ENCODE measurements at places on chromosomes 4 and X.
A peak's percentile ranks its signal among the peaks of the same experiment; 100 is the strongest.

GRCh38 chrX:139126493-139126892, 404.0 kb upstream of the F9 start:
- no peak for DNase-seq

DNA sequence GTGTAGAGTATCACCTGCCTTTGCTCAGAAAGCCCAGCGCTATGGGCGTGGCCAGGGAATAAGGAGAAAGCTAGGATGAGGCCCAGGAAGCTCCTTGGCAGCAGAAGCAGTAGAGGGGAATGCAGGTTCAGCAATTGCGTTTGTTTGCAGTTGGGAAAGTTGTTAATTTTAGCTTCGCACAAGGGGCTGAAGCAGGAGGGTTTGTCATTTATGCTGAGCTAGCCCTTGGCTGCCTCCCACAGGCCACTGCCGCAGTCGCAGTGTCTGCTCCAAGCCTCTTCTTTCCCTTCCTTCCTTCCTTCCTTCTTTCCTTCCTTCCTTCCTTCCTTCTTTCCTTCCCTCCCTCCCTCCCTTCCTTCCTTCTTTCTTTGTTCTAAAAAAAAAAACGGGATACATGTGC, 21.5 kb downstream of the FRMPD3 start:
- DNase-seq: no peak

DNA sequence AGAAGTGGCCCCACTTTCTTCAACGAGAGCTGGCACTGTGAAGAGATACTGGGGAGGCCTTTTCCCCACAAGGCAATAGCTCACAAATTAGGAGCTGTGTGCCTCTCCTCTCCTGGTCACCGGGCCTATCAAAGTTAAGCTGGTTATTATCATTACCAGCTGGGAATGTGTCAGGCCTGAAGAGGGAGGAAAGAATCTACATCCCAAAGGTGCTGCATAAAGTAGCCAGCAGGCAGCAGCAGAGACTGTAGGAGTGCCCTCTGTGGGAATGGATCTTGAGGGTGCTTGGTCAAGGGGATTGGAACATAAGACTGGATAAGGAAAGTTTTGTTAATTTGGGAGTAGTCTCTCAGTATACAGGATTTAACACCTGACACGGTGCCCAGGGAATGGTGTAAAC, 9.1 kb upstream of the TMPRSS11D start:
- no peak for DNase-seq

DNA sequence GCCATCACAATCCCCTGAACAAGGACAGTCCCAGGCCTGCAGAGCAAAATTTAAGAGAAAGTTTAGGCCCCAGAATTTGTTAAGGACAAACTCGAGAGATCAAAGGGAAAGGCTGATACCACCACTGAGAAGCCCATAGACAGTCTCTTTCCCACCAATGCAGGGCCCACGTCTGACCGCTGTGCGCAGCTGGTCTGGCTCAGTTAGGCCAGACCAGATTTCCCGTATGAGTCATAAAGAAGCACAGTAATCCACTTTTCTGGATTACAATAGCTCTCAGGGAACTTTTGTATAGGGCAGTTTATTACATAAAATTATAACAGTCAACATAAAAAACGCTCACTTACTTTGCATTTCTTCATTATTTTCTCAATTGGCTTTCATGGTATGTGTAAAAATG, 259.5 kb downstream of the RCHY1 start:
- no peak for DNase-seq

DNA sequence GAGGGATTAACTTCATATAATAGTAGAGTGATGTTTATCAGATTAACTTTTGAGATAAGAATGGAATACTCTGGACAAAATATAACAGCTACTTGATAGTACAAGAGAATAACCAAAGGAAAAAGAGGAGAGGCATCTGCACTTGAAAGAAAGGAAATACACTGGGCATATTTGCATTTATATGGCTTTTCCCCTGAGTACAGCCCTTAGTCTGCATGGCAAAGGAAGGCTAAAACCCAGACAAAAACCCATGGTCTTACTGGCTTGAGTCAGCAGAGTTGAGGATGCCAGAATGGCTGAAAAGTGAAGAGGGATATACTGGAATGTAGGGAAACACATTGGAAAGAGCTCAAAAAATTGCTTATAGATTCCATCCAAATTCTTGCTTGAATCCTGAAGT, 101.6 kb downstream of the COL4A5 start:
- DNase-seq: no peak

DNA sequence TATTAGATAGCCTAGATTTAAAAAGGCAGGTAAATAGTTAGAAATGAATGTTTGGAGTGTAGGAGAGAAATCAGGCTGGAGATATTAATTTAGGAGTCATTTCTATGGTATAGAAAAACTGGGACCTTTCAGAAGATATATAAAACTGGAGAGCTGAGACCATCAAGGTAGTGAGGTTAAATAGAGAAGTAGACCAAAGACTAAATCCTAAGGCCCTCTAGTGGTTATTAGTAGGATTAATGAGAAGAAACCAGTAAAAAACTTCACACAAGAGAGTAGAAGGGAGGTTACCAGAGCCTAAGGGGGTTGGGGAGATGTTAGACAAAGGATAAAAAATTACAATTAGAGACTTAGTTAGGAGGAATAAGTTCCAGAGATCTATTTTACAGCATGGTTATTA, 351.0 kb upstream of the SPANXN1 start:
- DNase-seq: no peak

DNA sequence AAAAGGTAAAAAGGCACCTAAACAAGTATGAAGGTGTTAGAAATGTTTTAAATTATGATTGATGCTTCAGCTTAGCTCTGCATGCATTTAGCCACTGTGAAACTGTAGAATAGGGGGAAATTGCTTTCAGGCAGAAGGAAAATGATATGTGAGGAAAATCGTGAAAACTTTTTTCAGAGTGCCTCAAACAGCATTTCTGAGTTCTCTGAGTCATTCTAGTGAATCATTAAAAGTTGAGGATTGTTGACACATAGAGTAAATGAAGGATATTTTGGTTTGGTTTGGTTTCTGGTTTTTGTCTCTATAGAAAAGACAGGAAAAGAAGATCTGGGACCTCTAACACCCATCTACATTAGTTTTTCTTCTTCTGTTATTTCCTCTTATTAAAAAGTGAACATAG, 332.5 kb upstream of the TRAM1L1 start:
- no peak for DNase-seq

DNA sequence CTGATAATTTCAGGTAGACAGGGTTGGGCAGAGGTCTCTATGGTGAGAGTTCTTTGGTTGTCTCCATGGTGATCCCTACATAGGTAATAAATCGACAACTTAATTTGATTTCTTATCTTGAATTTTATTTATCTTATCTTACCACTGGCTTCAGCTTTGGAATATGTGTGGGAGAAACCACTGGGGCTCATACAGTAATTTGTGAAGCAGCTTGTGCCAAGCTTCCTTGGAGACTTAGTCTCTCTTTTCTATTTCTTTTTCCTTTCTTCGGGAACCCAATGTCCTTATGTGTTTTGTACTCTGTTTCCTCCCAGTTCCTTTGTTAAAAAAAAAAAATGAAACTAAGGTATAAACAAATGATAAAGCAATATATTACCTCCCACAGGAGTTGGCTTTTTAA, 242.4 kb upstream of the CNKSR2 start:
- no peak for DNase-seq

DNA sequence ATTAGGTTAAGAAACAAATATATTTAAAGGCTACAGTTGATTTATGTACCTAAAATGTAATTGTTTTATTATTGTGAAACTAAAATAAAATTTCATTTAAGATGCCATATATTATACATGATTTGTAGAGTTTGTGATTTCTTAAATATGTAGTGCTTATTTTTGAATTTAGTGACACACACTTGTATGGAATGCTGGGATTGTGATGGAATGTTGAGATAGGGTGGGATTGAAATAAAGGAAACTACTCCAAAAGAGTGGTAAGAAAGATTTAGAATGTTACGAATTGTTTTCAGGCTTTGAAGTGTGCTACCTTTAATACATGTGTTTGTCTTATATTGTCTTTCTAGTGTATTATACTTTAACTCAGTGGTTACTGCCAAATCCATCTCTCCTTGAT, 330.3 kb upstream of the PITX2 start:
- DNase-seq: no peak

DNA sequence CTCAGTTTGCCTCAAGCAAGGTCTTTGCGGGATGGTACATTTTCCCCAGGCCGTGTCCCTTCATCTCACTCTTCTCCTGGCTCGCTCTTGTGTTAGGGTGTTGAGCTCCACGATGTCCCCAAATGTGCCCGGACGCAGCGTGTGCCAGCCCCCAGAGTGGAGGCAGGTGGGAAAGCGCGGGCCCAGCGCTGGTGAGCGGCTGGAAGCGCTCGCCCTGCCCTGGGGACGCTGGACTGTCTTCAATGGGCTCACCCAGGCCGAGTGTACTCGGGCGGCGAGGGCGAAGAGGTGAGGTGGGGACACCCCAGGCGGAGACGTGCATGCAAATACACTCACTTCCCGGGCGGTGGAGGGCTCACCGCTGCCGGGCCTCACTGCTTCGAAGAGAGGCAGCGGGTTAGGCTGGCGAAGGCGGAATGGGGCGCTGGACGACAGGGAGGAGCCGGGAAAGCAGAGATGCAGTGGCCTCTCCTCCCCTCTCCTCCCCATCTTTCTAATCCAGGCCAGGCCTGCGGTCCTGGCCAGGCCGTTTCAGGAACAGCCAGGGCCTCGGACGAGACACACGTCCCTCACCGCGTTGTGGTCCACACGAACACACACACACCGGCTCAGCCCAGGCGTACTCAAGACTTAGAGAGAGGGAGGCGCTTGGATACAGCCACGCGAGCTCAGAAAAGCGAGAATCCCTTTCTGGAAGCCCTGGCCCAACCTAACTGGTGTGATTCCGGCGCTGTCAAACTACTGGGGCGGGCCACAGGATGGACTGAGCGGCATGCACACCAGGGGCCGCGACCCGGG, 2.2 kb downstream of the NKX6-1 start:
- DNase-seq: no peak

- no peak for DNase-seq
Observed at GRCh38 chr4:55132775-55133174, 7.4 kb upstream of the KDR start.

- DNase-seq: no peak
Observed at GRCh38 chr4:81845761-81846160, 374.1 kb upstream of the RASGEF1B start.

GRCh38 chr4:185797596-185798338, 14.2 kb downstream of the SORBS2 start:
- no peak for DNase-seq

DNA sequence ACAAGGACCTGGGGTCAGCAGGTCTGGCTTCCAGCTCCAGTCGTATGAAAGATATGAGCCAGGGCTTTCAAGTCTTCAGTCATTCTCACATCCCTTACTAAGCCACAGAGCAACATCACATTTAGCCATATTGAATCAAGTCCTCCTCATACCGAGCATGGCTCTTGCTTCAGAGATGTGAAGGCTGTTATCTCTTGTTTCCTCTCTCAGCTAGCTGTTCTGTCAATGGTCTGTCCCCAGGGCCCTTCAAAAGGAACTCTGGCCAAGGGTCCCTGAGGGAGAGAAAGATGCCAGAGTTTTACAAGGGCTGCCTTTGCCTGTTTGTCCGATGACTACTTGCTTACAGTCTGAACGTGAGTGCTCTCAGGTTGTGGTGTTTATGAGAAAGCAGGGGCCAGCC, 30.5 kb downstream of the DOCK11 start:
- DNase-seq: no peak

DNA sequence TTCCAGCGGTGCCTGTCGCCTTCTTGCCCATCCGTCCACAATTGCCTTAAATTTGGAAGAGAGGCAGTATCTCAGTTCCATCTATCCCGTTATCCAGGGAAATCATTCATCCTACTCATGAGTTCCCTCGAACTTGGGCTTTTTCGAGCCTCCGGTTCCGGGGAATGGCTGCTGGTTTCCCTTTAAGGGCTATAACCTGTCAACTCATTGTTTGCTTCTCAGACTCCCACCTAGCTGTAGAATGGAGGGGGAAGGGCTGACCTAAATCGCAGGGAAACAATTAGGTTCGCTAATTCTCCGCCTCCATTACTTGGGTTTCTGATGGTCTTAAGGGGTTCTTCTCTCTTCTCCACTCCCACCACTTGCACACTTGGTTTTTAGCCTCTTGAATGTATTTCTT, 1.2 kb downstream of the UCHL1 start:
- no peak for DNase-seq

- DNase-seq: peak; percentile 73
Observed at GRCh38 chr4:128863312-128864075, 54.0 kb downstream of the JADE1 start.

DNA sequence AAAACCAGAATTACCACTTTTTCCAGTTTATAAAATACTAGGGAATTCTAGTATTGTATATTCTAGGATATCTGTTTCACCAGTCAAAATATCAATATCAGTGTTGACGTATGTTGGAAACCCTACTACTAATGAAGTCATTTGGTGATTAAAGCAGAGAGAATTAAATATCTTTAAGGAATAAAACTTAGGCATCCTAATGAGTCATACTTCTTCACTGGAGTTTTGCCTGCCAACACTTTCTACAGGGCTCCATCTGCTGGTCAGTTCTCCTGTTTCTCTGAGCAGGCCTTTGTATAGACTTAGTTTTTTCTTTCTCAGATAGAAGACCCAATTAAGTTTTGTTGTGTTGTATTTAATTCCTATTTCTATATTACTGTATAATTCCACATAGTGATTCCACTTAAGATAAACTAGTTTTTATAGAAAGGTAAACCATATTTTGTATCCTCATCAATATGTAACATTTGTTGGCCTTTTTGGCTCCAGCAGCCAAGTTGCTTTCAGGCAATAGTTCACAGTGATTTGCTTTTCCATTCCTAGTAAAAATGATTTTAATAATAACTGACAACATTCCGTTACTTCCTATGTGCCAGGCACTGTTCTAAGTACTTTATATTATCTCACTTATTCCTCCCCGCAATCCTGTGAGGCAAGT, 3.5 kb downstream of the AP1AR start:
- DNase-seq: peak; percentile 54

DNA sequence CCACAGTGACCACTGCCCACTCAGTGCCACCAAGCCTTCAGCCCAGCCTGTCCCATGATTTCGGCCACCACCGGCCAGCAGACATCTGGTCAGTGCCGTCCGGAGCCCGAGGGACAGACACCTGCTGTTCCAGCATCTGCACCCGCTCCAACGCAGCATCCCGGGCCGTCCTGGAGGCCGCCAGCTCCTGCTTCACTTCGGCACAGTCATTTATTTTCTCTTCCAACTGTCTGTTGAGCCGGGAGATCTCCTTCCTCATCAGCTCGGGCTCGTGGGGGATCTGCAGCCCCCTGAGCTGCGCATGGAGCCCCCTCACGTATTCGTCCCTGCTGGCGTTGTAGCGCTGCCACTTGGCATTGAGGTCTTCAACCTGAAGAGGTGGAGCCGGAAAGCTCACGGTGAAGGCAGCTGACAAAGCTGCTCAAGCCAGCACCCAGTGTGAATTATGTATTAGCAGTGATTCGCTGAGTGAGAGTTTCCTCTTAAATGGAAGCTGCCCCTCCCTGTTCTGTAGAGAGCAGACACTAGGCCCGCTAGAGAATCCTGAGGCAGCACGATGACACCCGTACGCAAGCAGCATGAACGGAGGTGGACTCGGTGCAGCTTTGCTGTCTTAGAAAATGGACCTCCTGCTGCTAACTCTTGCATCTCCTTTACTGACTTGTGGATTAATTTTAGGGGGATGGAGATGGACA, 11.4 kb downstream of the TNIP2 start:
- no peak for DNase-seq

GRCh38 chrX:84909151-84909550, 94.5 kb upstream of the APOOL start:
- DNase-seq: no peak
